Bladder microvascular endothelial cell (primary cell): ENCODE measurements at places on chromosomes 12 and 14. TPM values are rescaled to one million over a fixed set of nuclear protein-coding genes. Genes with fewer than 3 reads are reported as not detected.

The ASIC1 gene
- 0.13 and 0.16 TPM in 2 replicates for total RNA-seq

The TMEM121 gene
- 3.7 and 6.7 TPM in 2 replicates for total RNA-seq

The MLF2 gene
- 75.8 and 151 TPM in 2 replicates for total RNA-seq

The SIX4 gene
- total RNA-seq: 0.16 and 0.88 TPM in 2 replicates

The SMCO2 gene
- total RNA-seq: 0.32 and 0.57 TPM in 2 replicates

The SRRM4 gene
- total RNA-seq: not detected in 2 replicates

The MIPOL1 gene
- 6.3 and 21.2 TPM in 2 replicates for total RNA-seq

The ACSM4 gene
- not detected in 2 replicates for total RNA-seq

The FSCB gene
- not detected in 2 replicates for total RNA-seq

The MSRB3 gene
- 27.2 and 54.8 TPM in 2 replicates for total RNA-seq

The ADAMTS20 gene
- total RNA-seq: not detected in 2 replicates

The SLC8A3 gene
- total RNA-seq: 0.16 and 1.3 TPM in 2 replicates

The MDM2 gene
- total RNA-seq: 213 and 415 TPM in 2 replicates

The NELL2 gene
- 0.06 TPM in 1 of 2 replicates, not detected in the other for total RNA-seq

The ANKS1B gene
- total RNA-seq: 0.19 TPM in 1 of 2 replicates, not detected in the other

The SDS gene
- not detected in 2 replicates for total RNA-seq

The PZP gene
- total RNA-seq: 0.94 and 1.1 TPM in 2 replicates

The HCAR1 gene
- under 0.01 TPM in 1 of 2 replicates, not detected in the other for total RNA-seq

The FBLN5 gene
- total RNA-seq: 0.32 and 0.63 TPM in 2 replicates

The RPL10L gene
- not detected in 2 replicates for total RNA-seq

The FAM186B gene
- total RNA-seq: under 0.01 and 0.06 TPM in 2 replicates

The ART4 gene
- total RNA-seq: 2.1 and 75.3 TPM in 2 replicates

The HOXC10 gene
- total RNA-seq: not detected in 2 replicates

The KRT73 gene
- not detected in 2 replicates for total RNA-seq
